Activated T-helper 17 cell treated with anti-CD3 and anti-CD28 coated beads, Interleukin-2, amount 50 U/mL, for 72 hours (primary cell): ENCODE measurements at places on chromosomes 16 and 17.

DNA sequence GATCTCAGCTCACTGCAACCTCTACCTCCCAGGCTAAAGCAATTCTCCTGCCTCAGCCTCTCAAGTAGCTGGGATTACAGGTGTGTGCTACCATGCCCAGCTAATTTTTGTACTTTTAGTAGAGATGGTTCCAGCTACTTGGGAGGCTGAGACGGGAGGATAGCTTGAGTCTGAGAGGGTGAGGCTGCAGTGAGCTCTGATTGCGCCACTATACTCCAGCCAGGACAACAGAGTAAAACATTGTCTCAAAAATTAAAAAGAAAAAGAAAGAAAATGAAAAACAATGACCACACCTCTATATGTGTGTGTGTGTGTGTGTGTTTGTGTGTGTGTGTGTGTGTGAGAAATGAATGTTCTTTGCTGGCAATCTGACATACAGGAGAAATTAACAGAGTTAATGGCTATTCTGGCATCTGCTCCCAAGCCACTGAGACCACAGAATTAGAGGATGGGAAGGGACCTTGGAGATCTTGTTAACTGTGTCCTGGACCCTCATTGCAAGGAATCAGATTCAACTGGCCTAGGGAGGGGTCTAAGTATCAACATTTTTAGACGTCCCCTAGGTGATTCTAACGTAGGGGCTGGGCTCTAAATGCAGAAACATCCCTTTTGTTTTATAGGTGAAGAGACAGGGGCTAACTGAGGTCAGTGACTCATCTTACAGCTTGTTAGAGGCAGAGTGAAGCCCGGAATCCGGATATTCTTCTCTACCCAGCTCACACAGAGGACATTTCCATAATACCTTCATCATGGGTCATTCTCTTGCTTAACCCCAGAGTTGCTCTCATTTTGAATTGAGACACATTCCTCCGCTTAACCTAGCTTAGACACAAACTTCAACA lies 16.4 kb upstream of the MARCHF10 start:
- no peak for ATAC-seq

DNA sequence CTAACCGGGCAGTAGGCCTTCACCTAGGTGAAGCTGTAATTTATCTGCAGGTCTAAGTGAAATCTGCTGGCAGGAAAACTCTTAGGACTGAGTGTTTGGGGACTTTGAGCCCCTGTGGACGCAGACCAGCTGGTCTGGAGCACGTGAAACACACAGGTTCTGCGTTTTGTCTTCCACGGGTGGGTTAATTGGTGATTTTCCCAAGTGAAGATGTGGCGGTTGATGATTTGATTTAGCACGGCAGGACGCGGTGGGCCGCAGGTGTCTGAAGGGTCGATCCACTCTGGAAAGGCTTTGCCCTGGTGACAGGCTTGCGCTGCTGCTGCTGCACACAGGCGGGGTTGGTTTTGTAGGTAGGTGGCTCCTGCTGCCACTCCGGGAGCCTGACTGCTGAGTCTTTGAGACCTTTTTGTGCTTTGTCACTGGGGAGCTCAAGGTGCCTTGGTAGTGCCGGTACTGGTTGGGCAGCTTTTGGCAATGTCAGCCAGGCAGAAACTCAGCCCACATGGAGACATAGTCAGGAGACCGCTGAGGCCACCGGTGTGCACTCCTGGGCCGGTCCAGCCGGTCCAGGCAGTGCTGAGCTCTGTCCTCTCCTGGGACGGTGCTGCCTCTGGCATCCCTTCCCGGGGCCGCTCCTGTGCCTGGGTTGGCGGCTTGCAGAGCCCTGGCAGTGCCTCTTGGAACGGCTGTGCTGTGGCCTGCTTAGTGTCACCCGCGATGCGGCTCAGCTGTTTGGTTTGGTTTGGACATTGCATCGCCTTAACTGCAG lies 2.3 kb downstream of the BAIAP2 start:
- no peak for ATAC-seq

DNA sequence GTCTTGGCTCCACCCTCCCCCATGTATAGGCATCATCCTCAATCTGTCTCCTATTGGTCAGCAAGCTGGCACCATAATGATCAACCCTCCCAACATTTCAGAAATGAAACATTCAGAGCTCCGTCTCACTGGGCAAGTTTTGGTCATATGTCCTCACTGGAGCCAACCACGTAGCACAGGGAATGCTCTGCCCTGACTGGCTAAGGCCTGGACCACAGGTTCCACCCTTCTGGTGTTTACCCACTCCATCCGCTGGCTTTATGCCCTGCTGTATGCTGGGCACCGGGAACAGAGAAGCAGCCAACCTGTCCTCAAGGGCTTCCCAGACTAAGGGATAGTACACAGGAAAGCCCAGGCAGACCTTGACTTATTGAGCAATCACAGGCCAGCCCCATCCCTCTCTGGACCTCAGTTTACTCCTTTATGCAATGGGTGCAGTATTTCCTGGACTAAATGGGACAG lies 20.5 kb downstream of the MYO15A start:
- ATAC-seq = peak; percentile 21

GRCh38 chr17:31722251-31723056 lies 136.6 kb downstream of the COPRS start:
- no peak for ATAC-seq

DNA sequence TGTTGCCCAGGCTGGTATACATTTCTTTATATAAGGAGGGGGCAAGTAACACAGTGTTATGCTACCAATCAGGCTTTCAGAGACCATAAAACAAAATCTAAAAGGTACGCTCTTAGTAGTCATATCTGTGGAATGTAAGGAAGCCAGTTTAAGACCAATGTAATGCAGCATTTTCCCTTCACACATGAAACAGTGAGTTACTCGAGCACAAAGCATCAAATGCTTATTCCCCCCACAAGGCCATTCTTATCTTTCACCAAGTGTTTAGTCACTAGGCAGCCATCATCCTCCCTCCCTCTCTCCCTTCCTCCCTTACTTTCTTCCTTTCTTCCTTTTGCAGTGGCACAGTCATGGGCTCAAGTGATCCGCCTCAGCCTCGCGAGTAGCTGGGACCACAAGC lies 12.8 kb downstream of the HMOX2 start:
- no peak for ATAC-seq

DNA sequence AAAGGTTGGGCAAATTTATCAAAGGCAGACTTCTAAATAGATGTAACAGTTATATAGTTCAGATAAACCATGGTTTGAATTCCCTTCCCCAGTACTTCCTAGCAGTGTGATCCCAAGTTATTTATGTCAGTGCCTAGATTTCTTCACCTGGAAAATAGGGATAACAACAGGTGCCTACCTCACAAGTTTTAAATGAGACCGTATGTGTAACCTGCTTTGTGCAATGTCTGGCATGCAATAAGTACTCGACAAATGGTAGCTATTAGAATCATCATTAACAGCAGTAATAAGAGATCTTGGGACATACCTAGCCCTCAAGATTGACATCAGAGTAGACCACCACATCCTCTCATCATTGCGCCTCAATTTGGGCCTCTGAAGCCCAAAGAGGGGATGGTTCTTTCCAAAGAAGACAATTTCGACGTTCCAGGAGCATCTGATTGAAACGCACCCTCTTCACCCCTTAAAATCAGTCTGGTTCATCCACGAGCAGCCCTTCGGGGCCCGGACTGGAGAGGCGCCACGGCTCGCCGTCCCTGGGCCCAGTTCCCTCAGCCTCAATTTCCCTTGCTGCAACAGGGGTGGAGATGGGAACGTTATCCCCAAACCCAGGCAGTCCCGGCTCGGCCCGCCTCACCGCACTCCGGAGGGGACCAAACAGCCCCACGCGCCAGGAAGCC lies 541 bp downstream of the ACACA start:
- ATAC-seq = no peak
